ENCODE measurements at places on chromosomes 2 and 18.

GRCh38 chr2:160418853-160419252 is 74.8 kb downstream of the RBMS1 start:
- DNase-seq: no peak

DNA sequence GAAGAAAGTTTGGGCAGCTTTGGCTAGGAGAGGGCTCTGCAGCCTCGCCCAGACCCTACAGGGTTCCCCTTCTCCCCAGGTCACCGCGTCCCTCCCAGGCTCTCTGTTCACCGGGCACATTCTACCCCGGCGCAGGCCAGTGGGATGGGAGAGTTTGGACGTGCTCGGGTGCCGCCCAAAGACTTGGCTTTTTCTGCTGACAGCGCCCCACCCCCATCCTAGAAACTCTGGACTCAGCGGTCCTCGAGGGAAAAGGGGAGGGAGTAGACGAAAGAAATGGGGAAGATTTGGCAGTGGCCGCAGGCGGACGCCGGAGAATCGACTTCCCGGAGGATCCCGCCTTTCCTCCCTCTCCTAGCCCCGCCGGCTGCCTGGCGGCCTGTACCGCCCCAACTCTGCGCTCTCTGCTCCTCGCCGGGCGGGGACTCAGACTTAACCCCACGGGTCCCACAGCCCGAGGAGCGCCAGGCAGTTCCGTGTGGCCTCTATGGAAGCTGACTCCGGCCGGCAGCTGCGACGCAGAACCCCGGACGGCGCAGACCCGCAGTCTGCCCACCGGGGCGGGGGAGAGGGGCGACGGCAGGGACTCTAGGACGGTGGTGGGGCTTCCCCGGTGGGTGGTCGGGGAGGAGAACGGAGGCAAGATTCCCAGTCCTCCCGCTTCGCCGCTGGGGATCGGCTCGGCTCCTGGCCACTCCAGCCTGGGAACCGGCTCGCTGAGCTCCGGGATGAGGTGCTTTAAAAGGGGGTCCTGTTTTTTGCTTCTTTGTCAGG is 863 bp upstream of the SIX2 start:
- peak; percentile 49 for DNase-seq

DNA sequence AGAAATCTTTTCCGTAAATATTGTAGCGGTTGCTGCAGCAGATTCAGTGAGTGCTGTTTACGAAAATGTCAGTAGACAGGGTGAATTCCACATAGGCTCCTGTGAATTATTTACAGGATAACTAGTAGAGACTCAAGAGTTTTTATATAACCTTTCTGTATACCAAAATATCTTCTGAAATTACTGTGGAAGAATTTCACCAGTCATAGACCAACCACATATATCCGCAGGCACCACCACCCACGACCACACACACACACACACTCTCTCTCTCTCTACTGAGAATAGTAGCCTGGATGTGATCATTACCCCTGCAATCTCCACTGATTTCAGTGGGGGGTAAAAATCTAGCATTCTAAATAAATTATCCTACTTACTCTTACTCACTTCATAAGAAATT is 341.8 kb downstream of the RBM43 start:
- DNase-seq: no peak

- DNase-seq: no peak
Observed at GRCh38 chr2:166088634-166089033, 39.2 kb downstream of the SCN1A start.

DNA sequence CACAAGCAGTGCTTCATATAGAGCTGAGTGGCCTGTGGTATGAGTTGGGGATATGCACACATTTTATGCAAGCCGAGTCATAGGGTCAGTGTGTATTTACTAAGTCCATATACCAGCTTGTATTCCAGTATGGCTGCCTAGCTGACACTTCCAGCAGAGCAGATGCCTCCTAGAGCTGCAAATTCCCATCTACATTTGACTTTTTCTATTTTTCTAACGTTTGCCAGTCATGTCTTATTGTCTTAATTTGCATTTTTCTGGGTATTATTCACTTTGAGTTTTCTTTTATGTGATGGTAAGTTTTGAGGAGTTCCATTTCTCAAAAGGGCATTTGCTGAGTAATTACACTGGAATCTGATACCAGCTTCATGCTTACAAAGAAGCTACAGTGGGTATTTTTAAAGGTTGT is 334.5 kb upstream of the CDH2 start:
- DNase-seq: no peak

Measured in A673 (cell line).